Cardiac septum (tissue), 1 donor: ENCODE measurements at places on chromosomes 2 and 18. TPM values are rescaled to one million over a fixed set of nuclear protein-coding genes. Genes with fewer than 3 reads are reported as not detected.

CAPN14 gene
- total RNA-seq = 0.16 TPM

UPP2 gene
- total RNA-seq = not detected

HOXD10 gene
- total RNA-seq = 0.16 TPM

UGT1A1 gene
- not detected for total RNA-seq

REEP1 gene
- total RNA-seq = 21.7 TPM

REG1B gene
- total RNA-seq = not detected

- no peak for DNase-seq
Observed at GRCh38 chr2:112996635-112997034, 8.6 kb upstream of the IL36A start.

DNA sequence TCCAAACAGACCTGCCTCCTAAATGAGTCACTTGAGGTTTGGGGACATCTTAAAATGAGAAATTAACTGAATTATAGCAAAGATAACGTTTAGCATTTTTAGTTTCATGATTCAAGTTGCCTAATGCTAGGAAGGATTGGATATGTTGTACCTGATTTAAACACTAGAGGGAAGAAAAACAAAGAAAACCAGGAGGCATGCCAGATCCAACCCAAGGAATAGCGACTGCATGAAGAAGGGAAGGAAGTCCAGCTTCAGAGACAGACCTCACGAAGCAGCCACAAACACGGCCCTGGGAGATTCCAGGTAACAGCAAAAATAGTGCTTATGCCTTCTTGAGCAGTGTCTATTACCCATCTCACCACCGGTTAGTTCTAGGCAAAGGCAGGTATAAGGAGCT is 499.9 kb upstream of the SPHKAP start:
- DNase-seq = no peak

DNA sequence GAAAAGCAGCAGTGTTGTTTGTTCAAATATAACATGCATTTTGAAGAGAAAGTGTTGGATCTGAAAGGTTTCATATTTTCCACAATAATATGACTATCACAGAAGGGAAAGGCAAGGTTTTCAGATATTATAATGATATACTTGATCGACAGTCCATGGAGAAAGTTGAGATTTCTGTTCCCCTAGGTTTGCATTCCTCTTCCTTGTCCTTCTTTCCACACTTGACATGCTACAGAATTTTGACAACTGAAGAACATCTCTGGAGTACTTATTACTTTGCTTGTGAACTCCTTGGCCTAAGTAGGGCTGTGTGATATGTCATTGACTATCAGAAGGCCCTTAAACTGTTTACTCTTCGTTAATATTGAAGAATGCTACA is 46.5 kb downstream of the TMEFF2 start:
- DNase-seq = no peak

- no peak for DNase-seq
Observed at GRCh38 chr2:220509966-220510365, 882.5 kb downstream of the SLC4A3 start.

DNA sequence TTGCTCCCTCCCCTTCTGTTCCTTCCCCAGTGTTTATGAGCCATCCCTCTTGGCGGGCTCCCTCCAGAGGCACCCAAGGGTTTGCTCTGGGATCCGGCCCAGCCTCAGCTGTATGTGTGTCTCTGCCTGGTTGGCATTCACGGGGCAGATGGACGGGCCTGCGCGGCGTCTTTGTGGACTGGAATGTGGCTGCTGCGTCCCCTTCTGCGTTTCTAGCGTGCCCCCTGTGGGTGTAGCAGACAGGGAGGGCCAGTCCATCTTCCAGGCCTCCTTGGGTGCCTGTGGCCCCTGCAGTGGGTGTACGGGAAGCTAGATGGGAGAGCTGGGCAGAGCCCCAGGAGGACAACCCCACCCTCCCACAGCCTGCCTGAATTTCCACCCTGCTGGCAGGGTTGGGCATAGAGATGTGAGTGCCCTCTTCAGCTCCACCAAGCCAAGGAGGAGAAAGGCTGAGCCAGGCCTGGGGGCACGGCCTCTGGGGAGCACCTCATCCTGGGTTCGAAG is 15.7 kb downstream of the GPC1 start:
- DNase-seq = no peak

- DNase-seq = no peak
Observed at GRCh38 chr18:62655520-62656219, 59.7 kb upstream of the PHLPP1 start.

DNA sequence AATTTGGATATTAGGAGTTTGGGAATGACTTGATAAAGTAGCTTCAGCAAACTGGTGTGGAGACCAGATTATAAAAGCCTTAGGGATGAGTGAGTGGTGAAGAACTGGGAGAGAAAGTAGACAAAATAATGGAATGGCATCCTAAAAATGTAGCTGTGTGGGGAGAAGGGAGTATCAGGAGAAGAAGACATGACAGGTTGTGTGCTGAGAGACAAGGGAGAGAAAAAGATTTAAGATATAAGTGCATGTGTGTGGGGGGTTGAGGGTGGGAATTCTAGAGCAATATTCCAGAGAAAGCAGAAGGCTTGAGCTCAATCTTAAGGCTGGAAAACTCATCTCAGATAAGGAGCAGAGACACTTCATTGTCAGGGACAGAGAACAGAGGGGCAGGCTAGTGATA is 159.5 kb downstream of the HNMT start:
- DNase-seq = no peak
